ENCODE measurements at places on chromosomes 11 and 22.

GRCh38 chr22:41827671-41828070, 5.2 kb upstream of the SREBF2 start:
- no peak for DNase-seq

DNA sequence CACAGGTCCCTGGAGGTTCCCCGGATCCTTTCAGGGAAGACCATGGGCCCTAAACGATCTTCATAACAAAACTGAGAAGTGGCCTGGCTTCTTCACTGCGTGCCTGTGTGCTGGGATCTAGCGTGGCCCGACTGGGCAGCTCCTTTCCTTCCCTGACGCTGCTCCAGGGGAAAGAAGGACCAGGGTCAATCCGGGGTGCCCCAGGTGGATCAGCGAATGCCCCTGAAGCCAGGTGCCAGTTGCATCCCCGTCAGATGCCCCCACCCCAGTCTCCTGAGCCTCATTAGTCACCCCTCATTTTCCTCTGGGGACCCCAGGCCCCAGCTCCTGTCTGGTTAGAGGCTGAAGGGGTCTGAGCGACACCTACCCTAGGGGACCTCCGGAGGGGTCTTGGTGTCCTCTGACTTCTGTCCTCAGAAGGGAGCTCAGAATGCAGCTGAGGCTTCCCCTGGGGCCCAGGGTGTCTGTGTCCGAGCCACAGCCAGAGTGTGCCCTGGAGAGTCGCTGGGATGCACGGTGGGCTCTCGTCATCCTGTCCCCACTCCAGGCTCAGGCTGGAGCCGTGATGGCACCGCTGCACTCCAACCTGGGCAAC, 18.7 kb upstream of the MUC6 start:
- DNase-seq: no peak

GRCh38 chr11:86519064-86519911, 144.6 kb downstream of the CCDC81 start:
- peak; percentile 59 for DNase-seq

GRCh38 chr22:44314425-44315067, 1.8 kb upstream of the SHISAL1 start:
- DNase-seq: no peak

- DNase-seq: no peak
Observed at GRCh38 chr11:57638811-57639320, 10.8 kb downstream of the YPEL4 start.
